ENCODE measurements at places on chromosomes 6 and 20. TPM values are rescaled to one million over a fixed set of nuclear protein-coding genes. Genes with fewer than 3 reads are reported as not detected.

The MCCD1 gene
- not detected for total RNA-seq

The DXO gene
- 11.5 TPM for total RNA-seq

The FHL5 gene
- total RNA-seq, result 0.06 TPM

The KIF25 gene
- not detected for total RNA-seq

The IRF4 gene
- total RNA-seq, result not detected

The FGD2 gene
- total RNA-seq, result not detected

The REM1 gene
- total RNA-seq, result 1.2 TPM

All from cardiac ventricle fibroblast (primary cell).